ENCODE measurements at places on chromosomes 7 and 10. TPM values are rescaled to one million over a fixed set of nuclear protein-coding genes. Genes with fewer than 3 reads are reported as not detected.

- DNase-seq: no peak
Observed at GRCh38 chr7:22730066-22730710, 3.2 kb downstream of the IL6 start.

DNA sequence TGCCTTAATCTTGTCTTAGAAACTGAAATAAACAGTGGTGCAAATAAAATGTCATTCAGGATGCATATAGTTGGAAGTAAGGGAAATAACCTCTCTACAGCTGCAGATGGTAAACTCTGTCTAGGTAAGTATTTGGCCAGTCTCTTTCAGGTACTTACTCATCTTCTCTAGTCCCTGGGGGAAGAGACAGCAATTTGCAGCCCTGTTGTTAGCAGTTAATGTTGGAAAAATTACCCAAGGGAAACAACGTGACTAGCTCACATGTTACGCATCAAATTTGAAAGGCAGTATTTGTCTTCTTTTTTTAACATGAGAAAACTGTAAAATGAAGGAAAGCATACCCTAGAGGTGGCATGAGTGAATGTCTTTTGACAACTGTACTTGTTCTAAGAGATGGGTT, 3.2 kb upstream of the HUS1 start:
- DNase-seq: no peak

- DNase-seq: no peak
Observed at GRCh38 chr7:22481726-22482125, 18.3 kb downstream of the STEAP1B start.

GRCh38 chr10:31656851-31657433, 271.7 kb downstream of the ARHGAP12 start:
- DNase-seq: no peak

DNA sequence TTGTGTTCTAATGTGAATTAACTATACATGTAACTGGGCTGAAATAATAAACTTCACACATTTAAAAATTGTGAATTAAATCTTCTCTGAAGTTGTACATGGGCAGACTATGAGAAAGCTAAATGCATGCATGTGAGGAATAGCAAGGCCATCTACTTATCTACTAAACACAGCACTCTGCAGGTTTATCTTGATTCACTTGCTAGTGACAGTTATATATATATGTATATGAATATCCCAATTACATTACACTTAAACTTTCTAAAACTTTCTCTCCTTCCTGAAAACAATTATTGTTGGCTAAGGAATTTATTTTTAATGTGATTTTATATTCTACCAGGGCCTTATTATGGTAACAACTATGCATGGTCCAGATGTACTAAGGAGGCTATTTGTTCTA, 5.1 kb upstream of the SP4 start:
- DNase-seq: no peak

DNA sequence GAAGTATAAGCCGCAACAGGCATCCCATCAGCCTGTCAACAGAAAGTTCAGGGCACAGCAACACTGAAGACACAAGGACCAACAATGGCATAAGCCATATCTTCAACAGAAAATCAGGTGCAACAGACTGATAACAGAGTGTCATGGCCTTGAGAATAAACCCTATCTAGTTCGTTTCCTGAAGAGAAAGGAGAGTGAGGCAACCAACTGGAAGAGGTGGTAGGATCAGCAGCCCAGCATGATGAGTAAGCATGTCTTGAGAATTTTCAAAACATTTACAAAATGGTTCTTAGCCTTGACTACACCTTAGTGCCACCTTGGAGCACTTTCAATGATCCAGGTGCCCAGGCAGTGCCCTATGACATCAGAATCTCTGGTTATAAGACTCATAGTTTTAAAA, 290.2 kb upstream of the SEMA3C start:
- no peak for DNase-seq

DNA sequence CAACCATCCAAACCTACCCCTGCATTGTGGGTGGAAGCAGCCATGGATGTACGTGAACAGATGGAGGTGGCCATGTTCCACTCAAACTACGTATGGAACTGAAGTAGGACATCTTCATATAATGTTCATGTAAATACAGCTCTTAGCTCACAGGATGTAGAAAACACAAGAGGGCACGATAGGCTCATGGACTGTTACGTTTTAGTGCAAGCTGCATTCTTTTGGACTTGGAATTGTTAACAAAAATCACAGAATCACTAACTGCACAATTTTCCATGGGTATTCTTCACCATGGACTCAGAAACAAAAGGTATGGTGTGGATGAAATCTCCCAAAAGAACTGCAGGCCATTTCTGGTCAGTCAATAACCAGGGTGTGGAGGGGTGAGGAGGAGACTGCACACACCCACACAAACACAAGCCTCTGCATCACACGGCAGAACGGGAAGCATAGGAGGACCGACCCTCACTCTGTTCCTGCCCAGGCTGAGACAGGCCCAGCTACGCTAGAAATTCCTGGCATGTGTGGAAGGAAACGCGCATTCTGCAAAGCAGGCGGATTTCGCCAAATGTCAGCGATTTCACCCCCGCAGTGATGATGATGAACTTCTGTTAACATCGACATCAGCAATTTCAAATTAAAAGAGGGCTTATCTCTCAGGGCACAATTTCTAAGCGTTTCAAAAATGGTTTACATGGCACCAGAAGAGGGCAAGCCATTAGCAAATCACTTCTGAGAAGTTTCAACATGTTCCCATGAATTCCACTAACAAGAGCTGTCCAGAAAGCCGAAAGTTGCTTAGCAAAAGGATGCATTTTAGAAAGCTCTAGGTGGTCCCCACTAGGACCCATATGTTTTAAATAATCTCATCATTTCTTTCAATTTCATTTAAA, 149.0 kb downstream of the TNS3 start:
- DNase-seq: no peak

DNA sequence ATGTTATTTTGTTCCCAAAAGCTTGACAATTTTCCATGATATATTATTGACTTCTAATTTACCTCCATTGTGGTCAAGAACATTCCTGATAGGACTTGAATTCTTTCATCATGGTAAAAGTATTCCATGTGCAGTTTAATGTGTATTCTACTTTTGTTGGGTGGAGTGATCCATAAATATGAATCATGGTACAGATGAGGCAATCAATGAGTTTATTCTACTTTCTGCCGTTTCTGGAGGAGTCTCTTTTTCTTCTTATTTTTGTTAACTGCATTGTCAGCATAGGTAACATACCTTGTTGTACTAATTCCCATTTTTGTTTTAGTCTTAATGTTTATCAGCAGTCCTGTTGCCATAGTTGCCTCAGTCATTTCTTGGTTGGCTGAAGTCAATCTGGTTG, 69.6 kb downstream of the SHOC2 start:
- DNase-seq: no peak

DNA sequence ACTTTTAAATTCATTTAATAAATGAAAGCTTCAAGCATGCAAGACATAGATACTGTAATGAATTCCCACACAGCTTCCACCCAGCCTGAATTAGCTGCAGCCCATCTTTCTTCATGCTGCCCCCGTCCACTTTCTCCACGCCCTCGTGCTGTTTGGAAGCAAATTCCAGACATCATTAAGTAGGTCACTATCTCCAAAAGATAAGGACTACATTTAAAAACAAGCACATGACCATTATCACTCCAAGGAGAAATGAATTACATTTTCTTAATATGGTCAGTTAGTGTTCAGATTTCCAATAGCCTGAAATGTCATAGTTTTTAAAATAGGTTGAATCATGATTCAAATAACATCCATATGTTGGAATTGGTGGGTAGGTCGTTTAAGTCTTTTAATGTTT, 24.3 kb downstream of the LMTK2 start:
- DNase-seq: no peak

GRCh38 chr7:18467011-18467410, 28.5 kb upstream of the HDAC9 start:
- DNase-seq: no peak

DNA sequence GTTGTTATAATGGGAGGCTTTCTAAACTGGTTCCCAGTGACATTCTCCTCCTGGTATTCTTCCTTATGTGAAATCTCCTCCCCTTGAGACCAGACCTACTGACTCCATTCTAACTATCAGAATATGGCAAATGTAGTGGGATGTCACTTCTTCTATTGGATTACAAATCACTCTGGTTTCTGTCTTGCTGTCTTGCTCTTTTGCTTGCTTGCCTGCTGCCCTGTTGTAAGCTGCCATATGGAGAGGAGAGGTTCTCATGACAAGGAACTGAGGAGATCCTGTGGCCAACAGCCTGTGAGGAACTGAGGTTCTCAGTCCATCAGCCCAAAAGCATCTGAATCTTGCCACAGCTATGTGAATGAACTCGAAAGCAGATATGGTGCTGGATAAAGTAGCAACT, 4.7 kb upstream of the NRCAM start:
- no peak for DNase-seq

Gene CFAP46
- not detected for total RNA-seq

Gene SPDYE6
- not detected for total RNA-seq

Gene EN2
- not detected for total RNA-seq

Gene ANXA11
- 109 TPM for total RNA-seq

Gene CALML5
- total RNA-seq: 6,742 TPM

Gene ATP6V0A4
- total RNA-seq: 34.1 TPM

Gene PKD2L1
- total RNA-seq: not detected

Gene LRRTM3
- total RNA-seq: not detected

Gene ZNF425
- 4.8 TPM for total RNA-seq

Measured in lower leg skin (tissue), 4 donors.